A549 treated with AZD2906 at 1 μM for 4 hours (cell line): ENCODE measurements at places on chromosomes 5 and 9. TPM values are rescaled to one million over a fixed set of nuclear protein-coding genes. Genes with fewer than 3 reads are reported as not detected.

The BTNL9 gene
- 0.70 to 1.1 TPM (median 0.84 TPM) in 5 replicates for total RNA-seq

The FAM169A gene
- total RNA-seq: 4.1 to 6.9 TPM (median 6.3 TPM) in 5 replicates

The CBY3 gene
- not detected in 5 replicates for total RNA-seq

The STPG3 gene
- not detected in 5 replicates for total RNA-seq

The DIPK1B gene
- 6.1 to 9.8 TPM (median 9.3 TPM) in 5 replicates for total RNA-seq

The CSF1R gene
- total RNA-seq: 0.15 to 0.31 TPM (median 0.20 TPM) in 5 replicates
